Skin of body (tissue), 3 donors: ENCODE measurements at places on chromosomes 3 and 15.

- no peak for DNase-seq
These were observed 570.2 kb upstream of the ALCAM start for GRCh38 chr3:104796556-104796955.

- DNase-seq: peak; percentile 31
These were observed 37.7 kb downstream of the TM4SF4 start for GRCh38 chr3:149512073-149512782.

GRCh38 chr15:77430652-77431051 lies 10.0 kb downstream of the HMG20A start:
- DNase-seq: no peak

DNA sequence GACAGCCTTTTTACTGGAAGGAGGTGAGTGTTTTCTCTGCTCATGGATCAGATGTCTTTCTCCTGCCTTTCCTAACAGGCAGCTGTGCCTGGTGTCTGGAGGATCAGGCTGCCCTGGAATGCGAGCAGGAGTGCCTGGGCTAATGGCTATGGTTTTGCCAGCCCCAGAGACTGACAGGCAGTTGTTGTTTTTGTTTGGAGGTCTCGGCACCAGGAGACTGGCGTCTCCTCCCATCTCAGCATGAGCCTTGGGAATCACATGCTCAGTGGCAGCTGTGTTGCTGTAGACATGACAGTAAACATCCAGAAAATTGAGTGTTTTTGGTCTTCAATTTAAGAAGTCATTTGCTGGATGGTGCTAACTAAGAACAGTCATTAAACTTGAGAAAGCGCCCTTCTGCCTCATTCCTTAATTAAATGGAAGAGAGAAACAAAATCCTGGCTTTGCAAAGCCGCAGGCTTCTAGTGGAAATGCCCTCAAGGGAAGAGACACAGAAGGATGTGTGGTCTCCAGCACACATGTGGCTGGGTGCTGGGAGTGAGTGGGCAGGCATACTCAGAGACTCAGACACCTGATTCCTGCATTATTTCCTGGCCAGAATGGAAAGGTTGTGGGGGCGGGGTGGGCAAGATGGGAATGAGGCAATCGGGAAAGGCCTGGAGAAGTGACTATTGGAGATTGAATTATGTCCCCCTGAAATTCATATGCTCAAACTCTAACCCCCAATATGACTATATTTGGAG lies 97.0 kb upstream of the NMNAT3 start:
- no peak for DNase-seq

DNA sequence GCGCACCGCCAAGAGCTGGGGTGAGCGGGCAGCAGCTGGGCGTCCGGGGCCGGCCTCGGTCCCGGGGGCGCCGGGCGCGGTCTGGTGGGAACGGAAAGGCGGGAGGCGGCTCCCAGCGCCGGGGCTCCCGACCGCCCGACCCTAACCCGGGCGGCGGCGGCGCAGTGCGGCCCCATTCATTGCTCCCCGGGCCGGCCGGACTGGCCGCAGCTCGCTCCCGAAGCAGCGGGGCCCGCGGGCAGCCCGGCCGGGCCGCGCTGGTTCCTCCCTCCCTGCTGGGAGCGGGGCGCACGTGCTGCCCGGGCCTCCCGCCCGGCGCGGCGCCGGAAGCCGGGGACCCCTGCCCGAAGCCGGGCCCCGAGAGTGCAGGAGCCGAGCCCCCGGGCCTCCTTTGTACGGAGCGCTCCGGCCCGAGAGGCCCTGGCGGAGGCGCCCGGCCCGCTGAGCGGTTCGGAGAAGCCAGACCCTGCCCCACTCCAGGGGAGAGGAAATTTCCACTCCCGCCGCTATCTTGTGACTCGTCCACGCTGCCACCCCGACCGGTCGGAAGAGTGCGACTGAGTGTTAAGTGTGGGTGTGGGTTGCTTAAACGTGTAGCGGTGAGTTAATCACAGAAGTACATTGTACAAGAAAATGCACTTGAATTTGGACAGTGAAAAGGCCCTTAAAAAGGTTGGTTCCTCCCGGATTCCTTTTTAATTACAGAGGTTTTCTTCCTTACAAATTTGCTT lies 613 bp downstream of the ATP1B3 start:
- DNase-seq: peak; percentile 14

DNA sequence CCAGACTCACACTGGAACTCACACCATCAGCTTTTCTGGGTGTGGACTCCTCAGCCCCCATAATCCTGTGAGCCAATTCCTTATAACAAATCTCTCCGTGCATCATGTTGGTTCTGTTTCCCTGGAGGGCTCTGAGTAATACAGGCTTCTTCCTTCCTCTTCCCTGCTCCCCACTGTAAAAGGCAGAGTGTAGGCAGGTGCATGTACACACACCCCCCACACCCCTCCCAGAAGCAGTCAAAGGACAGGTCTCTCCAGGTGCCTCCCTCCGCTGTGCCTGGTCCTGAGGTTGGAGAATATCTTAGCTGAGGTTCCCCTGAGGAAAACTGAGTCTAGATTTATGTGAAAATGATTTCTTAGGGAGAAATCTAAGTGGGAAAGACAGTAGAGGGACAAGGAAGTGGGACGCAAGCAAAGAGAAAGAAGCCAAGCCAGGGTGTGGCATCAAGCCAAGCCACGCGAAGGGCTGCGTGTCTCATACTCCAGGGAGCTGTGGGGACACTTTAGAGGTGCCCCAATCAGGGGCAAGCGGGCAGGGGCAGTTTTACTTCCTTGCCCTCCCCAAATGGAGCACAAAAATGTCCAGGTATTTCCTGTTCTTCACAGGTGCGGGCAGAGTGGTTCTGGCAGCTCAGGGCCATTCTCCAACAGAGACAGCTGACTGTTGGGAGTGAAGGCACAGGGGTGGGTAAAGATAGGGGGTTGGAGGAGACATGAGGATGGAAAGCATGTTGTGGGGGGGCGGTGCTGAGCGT lies 86.6 kb downstream of the HMG20A start:
- DNase-seq: no peak

DNA sequence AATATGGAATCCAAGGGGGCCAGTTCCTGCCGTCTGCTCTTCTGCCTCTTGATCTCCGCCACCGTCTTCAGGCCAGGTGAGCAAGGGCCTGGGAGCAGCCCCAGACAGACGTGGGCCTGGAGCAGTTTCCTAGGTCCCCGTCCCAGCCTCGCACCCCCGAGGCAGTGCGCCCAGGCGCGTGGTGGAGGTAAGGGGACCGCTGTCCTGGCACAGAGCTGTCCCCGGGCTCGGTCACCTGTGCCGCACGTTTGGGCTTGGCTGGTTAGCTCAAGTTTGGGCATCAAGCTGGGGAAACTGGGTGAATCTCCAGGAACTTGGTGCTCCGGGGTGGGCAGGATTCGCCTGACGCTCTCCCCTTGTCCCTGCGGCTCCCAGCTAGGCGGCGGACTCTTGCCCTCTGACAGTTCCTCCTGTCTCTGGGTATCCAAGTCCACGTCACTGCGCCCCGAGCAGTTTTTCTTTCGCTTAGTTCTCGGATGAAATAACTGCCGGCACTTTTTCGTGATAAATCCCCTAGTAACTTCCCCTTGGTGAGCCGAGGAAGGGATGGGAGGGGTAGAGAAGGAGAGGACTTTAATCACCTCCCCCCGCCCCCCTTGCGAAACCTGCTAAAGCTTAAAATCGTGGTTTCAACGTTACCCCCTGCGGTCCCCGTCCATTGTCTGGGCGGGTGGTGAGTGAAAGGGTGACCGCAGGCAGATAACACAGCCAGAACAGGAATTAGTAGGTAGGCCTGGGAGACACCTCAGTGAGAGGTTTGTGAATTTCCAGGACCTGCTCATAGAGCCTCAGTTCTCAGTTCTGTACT lies 901 bp downstream of the ALCAM start:
- peak; percentile 22 for DNase-seq

- DNase-seq: no peak
These were observed 26.4 kb downstream of the USP3 start for GRCh38 chr15:63530752-63531299.

GRCh38 chr3:48130321-48130904 lies 57.8 kb downstream of the CDC25A start:
- DNase-seq: peak; percentile 89

- no peak for DNase-seq
These were observed 83.8 kb upstream of the PPIB start for GRCh38 chr15:64246364-64247189.

DNA sequence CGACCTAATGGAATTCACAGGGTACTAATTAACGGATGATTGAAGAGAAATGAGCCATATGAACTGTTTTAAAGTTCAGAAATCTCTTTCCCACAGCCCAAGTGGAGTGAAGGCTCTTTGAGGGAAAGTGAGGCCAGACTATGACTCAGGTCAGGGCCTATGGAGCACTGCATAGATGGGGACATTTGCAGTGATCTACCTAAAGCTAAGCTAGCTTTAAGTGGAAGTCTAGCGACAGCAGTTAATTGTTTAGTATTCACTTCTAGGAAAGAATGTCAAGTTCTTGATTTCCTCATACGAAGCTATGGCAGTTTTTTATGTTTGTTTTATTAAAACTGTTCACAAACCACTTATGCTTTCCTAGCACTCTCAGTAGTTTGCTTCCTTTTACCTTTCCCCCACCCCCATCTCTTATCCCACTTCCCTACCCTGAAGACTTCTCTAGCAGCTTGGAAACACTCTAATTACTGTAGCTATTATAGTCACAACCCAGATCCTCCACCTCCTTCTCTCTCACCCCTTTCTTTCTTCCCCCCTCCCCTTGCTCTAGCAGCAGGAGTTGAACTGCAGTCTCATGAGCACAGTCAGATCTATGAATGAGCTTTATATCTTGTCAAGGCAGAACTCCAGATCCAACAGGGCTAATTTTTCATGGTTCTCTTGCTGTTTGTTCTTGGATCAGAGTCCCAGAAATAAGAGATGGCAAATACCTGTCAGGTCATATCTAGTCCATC lies 6.2 kb downstream of the ZNF609 start:
- no peak for DNase-seq
